ENCODE measurements at places on chromosomes 16 and 17.

- DNase-seq, result no peak
These were observed 6.3 kb upstream of the RAB37 start for GRCh38 chr17:74730491-74731346.

- no peak for DNase-seq
These were observed 173.7 kb downstream of the SOX9 start for GRCh38 chr17:72294487-72294893.

DNA sequence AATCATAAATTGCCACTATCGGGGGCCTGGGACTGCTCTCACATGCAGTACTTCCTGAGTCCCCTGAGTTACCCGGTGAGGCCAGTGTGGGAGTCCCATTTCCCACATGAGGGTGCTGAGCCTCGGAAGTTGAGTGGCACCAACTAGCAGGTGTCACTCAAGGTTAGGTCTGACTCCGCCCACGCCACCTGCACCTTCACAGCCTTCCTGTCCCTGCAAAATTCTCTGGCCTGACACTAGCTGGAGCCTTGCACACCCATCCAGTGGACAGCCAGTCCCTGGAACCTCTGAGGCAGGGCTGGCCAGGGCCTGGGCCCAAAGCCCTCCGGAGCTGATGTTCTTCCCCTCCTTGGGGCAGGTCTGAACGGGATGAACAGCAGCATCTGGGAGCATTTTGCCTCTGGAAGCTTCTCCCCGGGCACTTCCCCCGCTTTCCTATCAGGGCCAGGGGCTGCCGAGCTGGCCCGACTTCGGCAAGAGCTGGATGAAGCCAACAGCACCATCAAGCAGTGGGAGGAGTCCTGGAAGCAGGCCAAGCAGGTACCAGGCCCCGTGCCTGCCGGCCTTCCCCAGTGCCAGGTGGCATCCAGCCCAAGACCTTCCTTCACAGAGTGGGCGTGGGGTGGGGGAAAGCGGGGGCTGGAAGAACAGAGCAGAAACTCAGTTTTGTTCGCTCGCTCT, 21.9 kb downstream of the UNC13D start:
- no peak for DNase-seq

- DNase-seq, result peak; percentile 84
These were observed 4.8 kb downstream of the LGALS3BP start for GRCh38 chr17:78974635-78975591.

DNA sequence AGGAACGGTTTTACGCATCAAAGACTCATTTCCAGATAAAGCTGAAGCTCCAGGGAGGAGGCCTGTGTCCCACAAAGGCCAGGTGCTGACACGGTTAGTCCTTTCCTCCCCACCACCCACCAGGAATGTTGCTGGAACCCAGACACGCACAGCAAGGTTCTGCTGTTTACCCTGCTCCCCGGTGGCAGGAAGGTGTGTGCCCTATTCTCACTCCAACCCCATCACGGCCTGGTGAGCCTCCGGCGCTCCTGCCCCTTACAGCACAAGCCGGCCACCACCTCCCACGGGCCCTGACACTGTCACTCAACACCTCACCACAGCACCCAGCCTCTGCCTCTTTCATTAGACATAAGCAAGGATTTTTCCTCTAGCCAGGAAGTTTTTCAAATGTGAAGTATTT, 47.8 kb downstream of the ANKRD11 start:
- no peak for DNase-seq

- DNase-seq, result peak; percentile 78
These were observed 10.6 kb downstream of the MYH3 start for GRCh38 chr17:10646392-10646990.

- no peak for DNase-seq
These were observed 45.0 kb upstream of the NACA2 start for GRCh38 chr17:61635913-61636432.

- DNase-seq, result no peak
These were observed 93.6 kb upstream of the DYNLRB2 start for GRCh38 chr16:80447241-80447640.

DNA sequence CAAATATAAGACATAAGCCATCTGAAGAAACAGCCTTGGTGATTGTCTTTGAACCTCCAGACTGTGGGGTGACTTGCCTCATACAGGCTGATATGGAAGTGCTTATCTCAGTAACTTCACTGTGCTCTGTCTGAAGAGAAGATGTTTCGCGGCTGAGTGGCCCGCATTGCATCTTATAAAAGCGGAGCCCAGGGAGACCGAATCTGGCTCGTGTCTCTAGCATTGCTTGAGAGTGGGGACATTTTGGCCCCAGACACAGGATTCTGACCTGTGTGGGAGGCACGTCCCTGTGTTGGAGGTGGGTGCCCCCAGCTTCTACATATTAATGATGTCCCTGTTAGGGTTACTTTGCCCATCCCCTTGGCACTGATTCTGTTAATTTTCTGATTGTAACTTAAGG, 66.4 kb downstream of the METRNL start:
- DNase-seq, result no peak

DNA sequence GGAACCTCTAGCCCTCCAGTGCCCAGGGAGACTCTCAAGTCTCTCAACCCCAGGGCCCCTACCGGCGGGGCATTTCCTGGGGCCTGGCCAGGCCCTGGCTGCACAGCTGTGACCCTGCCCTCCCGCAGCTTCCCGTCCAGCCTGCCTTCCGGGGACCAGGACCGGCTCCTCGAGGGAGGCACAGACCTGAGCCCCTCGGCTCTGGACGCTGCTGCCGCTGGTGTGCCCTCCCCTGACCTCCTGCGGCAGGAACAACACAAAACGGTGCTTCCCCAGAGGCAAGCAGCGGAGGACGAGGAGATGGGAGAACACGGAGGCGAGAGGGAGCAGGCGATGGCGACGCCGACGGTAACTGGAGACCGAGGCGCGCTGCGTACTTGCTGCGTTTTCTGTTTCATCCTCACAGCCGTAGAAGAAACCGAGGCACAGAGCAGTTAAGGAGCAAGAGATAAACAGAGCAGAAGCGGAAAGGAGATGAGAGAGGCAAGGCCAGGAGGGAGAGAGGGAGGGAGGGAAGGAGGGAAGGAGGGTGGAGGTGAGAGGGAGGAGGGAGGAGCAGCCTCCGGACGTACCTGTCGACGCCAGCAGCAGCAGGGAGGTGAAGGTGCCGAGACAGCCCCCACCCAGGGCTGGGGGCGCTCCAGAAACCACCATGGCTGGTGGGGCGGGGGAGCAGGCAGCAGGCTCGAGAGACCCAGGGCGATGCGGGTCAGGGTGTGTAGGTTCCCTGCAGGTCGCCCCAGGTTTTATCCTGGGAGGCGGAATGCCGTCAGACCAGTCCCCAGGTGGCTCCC, at the start of gene PRSS22:
TSS of gene PRSS22 (minus strand) at position 720 of the 794 bp plus-strand sequence. CDS start at position 654, 66 bp downstream.
- no peak for DNase-seq

DNA sequence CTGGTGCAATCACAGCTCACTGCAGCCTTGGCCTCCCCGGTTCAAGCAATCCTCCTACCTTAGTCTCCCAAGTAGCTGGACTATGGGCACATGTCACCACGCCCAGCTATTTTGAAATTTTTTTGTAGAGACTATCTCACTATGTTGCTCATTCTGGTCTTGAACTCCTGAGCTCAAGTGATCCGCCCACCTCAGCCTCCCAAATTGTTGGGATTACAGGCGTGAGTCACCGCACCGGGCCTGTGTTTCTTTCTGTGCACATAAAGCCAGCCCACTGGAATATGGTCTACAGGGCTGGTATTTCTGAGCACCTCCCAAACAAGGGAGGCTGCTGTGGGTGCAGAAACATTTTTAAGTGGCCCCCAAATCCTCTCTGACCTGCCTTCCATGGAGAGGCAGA, 8.4 kb downstream of the TMEM95 start:
- no peak for DNase-seq

GRCh38 chr16:67278773-67279295, 498 bp upstream of the PLEKHG4 start:
- DNase-seq, result no peak

- DNase-seq, result no peak
These were observed 269.4 kb downstream of the BCAS3 start for GRCh38 chr17:60947100-60947499.

- no peak for DNase-seq
These were observed 1226.0 kb downstream of the CDH8 start for GRCh38 chr16:60810250-60810649.

DNA sequence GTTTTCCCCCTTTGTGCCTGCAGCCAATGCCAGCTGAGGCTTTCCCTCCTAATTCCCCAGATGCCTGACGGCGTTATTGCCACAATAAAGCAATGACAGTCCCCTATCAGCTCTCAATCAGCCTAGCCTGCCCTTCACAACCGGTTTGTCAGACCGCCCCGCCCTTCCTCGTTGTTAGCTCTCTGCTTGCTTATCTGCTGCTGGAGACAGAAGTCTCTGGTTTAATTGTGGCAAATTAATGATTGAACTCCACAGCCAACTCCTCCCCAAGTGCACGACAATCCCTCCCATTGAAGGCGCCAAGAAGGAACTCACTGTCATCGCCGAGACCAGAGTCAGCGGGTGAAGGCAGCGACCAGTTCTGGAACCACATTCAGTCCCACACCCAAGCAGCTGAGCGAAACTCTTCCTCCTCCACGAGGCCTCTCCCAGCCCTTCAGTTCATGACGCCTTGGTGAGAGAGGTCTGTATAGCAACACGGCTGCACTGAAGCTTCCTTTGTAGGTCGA, 474.4 kb downstream of the SLC39A11 start:
- DNase-seq, result no peak

GRCh38 chr17:58764373-58764772, 8.7 kb downstream of the PPM1E start:
- no peak for DNase-seq

DNA sequence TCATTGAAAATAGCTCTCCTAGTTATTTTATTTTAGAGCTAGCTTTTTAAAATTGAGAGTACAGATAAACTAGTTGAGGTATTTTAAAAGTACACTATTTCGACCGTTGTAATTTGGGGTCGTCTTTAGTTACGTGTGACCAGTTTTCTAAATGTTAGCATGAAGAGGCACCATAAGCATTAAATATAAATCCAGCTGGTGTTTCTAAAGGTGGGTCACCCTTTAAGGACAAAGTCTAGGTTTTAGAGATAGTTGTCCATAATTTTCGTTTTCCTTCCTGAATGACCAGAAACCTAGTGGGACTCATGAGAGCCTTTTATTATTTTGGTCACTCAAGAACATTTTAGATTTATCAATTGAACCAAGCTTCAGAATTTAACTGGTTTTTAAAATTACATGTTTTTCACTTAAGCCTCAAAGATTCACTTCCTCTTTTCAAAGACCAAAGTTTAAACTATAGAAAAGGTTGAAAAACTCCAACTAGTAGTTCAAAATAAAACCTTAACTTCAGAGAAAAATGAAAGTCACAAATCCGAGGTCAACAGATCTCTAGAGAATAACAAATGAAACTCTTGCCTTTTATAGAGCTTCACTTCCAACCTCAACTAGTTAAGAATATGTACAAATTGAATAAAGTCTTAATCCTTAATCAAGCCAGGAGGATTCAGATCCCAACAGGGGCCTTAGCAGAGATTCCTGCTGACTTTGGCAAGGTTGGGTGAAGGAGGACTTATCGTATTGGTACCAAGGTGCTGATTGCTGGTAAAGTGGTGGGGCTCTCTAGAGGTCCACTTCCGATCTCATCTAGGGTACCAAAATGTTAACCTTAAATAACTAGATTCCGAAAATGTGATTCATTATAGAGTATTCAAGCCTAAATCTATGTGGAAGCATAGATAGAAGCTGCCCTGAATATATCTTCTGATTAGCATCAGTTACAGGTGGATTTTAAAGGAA, 32.5 kb downstream of the PHKB start:
- no peak for DNase-seq

DNA sequence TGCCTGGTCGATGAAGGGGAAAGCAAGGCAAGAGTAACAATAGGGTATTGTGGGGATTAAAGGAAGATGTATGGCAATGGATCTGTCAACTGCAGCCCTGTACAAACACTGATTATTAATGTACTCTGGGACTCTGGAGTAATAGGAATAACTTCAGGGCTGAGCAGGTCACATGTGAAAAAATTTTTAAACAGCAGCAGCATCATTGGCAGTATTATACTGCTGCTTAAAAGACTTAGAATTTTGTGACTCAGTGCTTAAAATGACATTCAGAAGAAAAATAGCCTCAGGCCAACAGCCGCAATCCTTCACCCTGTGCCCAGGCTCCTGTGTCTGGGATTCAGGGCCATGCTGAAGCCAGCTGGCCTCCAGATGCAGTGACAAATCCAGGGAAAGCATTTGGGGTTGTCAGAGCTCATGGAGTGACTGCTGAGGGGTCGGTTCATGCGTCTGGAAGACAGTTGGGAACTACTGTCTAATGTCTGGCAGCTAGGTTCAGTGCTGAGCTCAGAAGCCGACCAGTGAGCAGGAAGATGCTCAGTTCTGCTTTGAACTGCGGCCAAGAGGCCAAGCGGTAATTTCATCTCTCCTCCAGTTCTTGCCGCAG, 22.2 kb downstream of the TEX2 start:
- peak; percentile 77 for DNase-seq

DNA sequence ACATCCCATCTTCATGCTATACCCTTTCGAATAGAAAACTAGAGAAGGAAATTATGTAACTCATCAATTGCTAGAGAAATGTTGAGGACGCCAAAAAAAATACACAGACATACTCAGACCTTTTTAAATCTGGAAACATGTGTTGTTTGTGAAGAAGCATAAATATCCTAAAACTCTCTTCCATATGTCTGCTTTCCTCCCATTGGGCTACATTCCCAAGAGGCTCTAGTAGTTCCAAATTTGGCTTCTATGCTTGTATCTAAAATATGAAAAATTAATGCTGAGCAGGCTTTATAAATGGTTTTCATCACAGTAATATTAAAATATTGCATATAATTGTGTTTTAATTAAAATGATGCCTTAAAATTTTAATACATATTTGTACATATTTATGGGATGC, 297.9 kb upstream of the PSMD7 start:
- DNase-seq, result no peak

- DNase-seq, result no peak
These were observed 14.4 kb downstream of the RHOT1 start for GRCh38 chr17:32156656-32157055.

DNA sequence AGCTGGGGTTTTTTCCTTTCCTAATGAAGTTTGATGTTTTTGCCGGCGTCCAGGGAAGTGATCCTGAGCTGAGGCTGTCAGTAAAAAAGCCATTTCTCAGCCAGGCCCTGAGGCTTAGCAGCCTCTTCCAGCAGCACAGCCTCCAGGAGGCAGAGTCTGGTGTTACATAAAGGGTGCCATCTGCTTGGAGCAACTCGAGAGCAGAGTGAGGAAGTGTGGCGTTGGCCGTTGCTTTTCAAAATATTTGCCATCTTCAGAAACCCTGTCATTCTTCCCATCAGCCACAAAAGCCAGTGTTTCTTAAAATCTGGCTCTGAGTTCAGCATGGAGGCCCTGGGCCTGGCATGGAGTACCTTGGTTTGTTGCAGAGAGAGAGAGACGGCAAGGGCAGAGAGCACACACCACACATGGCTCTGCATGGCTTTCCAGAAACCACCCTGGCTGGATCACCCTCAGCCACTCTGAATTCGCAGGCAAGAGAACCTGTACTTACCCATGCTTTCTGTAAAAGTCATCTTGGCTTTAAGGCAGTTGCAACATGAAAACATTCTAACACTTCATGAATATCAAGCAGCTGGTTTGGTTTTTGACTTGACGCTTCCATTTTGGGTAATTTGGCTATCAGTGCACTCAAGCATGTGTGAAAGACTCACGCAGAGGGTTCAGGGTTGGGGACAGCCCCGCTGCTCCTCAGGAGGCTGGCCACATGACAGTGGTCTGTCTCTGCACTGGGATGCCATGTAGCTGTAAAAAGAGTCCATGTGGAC, 21.0 kb downstream of the PMM2 start:
- no peak for DNase-seq

GRCh38 chr17:43915559-43915958, 8.2 kb upstream of the MPP2 start:
- no peak for DNase-seq
